Osteoblast (primary cell): ENCODE measurements at places on chromosomes 2 and 18. TPM values are rescaled to one million over a fixed set of nuclear protein-coding genes. Genes with fewer than 3 reads are reported as not detected.

DNA sequence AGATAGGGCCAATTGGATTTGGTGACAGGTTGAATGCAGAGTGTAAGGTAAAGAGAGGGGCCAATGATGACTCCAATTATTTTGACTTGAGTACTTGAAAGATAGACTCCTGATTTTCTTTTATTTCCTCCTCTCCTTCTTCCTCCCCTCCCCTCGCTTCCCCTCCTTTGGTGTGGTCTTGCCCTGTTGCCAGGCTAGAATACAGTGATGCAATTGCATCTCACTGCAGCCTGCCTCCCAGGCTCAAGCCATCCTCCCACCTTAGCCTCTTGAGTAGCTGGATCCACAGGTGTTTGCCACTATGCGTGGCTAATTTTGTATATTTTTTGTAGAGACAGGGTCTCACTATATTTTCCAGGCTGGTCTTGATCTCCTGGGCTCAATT is 2.3 kb downstream of the DGUOK start:
- DNase-seq, result no peak

DNA sequence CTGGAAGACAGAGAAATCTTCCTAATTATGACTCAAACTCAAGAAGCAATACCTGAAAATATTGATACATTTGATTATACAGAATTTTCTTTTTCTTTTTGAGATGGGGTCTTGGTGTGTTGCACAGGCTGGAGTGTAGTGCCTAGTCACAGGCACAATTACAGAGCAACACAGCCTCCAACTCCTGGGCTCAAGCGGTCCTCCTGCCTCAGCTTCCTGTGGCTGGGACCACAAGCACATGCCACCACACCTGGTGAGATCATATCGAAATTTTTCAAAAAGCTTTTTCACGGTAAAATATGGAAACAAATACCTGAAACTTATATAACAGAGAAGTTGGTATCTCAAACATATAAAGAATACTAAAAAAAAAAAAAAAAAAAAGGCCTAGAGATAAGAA is 27.9 kb downstream of the TGFBRAP1 start:
- DNase-seq, result no peak

- DNase-seq, result peak; percentile 69
Measured at GRCh38 chr2:14633461-14634181, 1.1 kb downstream of the LRATD1 start.

DNA sequence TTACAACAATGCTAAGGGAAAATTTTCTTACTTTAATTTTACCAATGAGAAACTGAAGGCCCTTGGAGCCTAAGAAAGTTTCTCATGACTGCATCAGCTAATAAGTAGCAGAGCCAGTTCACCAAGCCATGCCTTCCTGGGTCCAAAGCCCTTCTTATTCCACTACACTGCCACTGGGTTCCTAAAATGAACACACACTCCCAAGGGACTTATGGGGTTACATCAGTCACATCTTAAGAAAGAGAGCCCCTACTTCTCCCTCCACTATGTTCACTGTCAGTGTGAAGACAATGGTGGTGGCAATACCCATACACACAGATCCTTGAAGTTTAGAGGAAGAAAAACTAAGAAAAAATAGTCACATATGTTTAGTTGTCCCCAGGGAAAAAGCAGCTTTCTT is 20.6 kb downstream of the MBD2 start:
- DNase-seq, result no peak

- DNase-seq, result no peak
Measured at GRCh38 chr2:48066000-48066399, 159.7 kb upstream of the FBXO11 start.

DNA sequence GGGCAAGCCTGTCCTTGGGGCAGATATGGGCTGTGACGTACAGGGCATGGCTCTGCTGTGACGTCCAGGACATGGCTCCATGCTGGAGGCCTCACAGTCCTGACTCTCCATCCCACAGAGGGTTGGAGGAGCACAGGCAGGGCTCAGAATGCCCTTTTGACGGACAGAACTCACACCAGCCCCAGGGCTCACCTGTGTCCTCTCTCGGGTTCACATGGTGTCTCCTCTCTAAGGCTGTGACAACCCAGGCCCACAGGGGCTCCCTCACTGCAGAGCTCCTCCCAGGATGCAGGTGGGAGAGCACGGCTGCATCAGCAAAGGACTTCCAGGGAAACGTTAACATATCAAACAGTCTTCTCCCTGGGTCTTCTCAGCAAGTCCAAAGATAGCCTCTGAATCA is 133.8 kb downstream of the EIPR1 start:
- no peak for DNase-seq

GRCh38 chr2:176445956-176446355 is 176.7 kb downstream of the MTX2 start:
- no peak for DNase-seq

GRCh38 chr2:70113359-70114070 is 26.2 kb downstream of the PCBP1 start:
- DNase-seq, result no peak

DNA sequence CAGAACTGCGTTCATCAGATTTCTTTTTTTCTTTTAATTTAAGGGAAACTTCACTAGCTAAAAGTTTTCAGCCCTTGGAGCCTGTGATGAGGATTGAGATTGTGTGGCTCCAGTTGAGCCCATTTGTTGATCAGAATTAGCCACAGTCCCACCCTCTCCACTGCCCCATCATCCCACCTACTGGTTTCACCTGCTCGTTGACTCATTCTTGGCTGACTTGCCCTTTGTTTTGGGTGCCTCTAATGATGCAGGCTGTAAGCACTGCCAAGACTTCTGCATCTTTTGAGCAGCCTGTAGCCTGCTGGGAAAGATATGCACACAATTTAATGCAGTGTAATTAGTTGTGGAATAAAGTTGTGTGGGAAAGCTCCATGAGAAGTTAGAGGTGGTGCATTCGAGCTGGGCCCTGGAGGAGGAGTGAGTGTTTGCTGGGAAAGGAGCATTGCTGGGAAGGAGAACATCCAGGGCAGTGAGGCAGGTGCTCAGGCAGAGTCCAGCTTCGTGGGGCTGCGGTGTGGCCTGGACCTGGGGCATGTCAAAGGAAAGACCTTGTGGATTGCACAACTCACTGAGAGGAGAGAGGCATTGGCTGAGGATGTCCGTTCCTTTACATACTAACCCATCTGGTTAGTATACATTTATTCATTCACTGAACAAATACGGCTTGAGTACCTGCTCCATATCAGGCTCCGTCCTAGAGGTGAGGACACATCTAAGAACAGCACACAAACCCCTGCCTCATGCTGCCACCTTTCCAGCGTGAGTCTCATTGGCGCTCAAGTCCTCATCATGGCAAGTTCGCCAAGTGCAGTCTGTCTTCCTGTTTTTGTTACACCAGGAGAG is 18.2 kb downstream of the ASPRV1 start:
- DNase-seq, result no peak

- no peak for DNase-seq
Measured at GRCh38 chr2:14905571-14905970, 273.1 kb downstream of the LRATD1 start.

- DNase-seq, result peak; percentile 63
Measured at GRCh38 chr2:132521341-132521740, 104.7 kb downstream of the GPR39 start.

DNA sequence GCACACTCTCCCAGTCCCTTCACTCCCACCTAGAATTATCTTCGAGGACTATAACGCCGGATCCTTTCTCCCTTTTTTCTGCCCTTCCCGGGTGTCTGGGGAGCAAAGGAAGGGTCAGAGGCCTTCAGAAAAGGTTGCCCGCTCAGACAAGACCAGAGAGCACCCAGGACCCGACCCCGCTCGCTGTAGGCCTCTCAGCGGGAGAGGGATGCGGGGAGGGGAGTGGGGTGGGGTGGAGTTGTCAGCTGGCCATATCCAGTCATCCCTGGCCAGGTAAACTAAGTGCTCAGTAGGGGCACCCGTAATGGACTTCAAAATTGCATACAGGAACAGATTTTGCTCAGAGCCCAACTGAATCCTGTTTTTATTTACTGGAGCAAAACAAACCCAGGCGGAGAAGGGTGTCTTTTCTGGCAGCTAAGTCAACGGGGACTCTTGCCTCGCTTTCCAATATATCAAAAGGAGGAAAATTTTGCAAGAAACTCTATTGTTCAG is 65.0 kb downstream of the NOL4 start:
- no peak for DNase-seq

DNA sequence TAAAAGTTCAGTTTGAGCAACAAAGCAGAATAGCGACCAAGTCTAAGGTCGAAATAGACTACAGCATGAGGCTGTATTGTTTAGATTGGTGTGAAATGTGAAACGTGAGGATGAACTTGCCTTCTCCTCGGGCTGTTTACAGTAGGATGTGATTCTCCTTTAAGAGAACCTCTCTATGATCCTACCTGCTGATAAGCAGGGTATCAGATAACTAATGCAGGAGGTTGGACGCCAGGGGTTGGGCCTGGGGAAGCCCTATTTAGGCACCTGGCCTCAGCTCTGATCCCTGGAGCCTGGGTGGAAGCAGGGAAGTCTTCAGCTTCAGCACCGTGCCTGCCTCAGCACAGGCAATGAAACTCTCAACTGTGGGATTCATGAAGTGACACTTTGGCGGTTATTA is 11.4 kb downstream of the CRYGD start:
- DNase-seq, result no peak

DNA sequence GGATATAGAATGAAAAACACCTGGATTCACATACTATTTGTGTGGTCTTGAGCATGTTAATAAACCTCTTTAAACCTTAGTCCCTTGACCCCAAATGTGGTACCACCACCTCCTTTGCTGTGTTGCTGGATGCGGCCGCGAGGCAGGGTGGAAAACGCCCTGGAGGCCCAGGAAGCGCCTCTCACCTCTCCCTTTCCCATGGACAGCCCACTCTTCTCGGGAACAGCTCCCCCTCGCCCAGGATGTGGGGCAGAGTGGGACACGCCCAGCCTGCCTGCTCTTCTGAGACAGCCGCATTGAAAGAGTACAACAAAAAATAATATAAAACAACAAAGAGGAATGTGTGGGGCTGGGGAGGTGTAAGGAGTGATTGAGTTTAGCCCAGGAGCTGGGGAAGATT is 549.0 kb upstream of the ID2 start:
- DNase-seq, result no peak

DNA sequence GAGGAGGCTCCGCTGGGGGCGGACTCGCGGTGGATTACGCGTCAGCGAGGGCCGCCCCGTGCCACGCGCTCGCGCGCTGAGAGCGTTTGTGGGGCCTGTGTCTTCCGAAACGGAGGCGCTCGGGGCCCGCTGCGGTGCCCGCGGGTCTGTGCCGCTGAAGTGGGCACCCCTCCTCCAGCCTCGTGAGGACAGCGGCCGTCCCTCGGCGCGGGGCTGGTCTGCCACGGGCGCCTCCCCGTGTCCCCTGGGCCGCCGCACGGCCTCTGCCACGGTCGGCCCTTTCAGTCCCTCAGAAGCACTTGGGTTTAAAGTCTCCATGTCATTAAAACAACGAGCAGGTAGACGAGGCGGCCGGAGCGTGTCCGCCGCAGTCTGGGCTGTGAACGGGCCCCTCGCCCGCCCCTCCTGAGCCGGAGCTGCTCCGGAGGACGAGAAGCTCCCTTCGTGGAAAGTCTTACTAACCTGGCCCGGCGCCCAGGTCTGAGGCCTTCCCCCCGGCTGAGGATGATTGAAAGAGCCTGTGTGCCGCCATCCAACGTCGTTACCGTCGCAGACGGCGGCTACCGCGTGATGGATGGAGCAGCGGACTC is 97.6 kb downstream of the NFATC1 start:
- DNase-seq, result peak; percentile 59

GRCh38 chr2:129469389-129469788 is 510.1 kb upstream of the RAB6C start:
- no peak for DNase-seq

DNA sequence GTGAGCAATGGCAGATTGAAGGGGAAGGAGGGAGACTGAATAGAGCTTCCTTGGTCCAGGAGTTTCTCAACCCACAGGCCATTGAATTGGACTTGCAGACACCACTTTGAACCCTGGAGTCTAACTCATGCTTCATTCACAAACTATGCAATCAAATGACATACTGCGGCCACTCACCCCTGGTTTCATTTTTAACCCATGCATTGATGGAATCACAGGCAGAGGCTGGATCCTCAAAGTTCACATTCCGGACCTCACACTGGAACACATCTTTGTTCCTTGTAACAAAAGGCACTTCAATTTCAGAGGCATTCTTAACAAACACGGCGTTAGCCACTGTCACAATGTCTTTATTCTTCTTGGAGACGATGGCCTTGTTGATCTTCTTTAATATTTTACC is 40.7 kb downstream of the MRPL44 start:
- DNase-seq, result no peak

DNA sequence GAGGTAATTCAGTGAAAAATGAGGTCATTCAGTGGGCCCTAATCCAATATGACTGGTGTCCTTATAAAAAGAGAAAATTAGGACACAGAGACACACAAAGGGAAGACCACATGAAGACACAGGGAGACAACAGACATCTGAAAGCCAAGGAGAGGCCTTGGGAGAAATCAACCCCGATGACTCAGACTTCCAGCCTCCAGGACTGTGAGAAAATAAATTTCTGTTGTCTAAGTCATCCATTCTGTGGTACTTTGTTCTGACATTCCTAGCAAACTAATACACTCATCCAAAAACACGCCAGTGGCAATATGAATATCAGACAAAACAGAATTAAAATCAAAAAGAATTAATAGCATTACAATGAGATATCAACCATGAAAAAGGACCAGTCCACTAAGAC is 303.7 kb downstream of the SS18 start:
- peak; percentile 56 for DNase-seq

- DNase-seq, result no peak
Measured at GRCh38 chr2:191051825-191052778, 38.1 kb upstream of the STAT1 start.

DNA sequence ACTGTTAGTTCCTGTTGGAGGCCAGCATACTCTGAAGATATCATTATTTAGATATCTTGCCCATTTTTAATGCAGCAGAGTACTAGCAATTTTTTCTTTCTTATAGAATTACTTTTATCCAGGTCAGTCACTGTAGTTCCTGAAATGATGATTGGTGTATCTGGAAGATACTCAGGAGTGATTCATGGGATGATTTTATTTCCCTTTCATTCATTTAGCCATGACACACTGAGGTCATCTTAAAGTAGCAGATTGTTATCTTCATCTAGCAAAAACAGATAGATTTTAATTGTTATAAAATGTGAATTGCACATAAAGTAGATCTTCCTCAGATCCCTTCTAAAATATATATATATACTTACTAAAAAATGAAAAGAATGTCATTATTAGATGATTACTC is 109.1 kb downstream of the PIK3C3 start:
- DNase-seq, result no peak

DNA sequence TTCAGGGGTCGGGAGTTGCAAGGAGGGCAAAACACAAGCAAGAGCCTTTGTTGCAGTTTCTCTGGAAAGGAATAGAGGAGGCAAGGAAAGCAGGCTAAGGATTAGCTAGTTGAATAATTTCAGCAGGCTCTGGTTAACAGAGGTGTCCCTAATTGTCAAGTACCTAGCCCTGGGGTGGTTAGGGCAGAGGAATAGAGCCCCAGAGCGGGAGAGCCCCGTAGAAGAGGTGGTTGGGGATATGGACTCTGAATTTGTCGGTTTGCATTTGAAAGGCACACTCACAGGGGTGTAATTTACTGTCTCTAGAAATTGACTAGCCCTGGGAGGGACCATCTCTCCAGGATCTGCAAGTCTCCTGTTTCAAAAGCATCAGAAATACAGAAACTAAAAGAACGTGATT is 1030.2 kb downstream of the TMEM182 start:
- DNase-seq, result no peak

- DNase-seq, result no peak
Measured at GRCh38 chr2:225233234-225233633, 166.3 kb upstream of the NYAP2 start.

Gene DOK6
- total RNA-seq, result 2.7 and 3.6 TPM in 2 replicates

Gene LRRTM1
- 0.29 TPM in 1 of 2 replicates, not detected in the other for total RNA-seq

Gene GNLY
- not detected in 2 replicates for total RNA-seq

Gene ZNF24
- total RNA-seq, result 27.4 and 29.7 TPM in 2 replicates

Gene SULT6B1
- total RNA-seq, result not detected in 2 replicates

Gene SERPINB7
- 0.36 and 0.88 TPM in 2 replicates for total RNA-seq

Gene NEB
- 0.29 and 0.36 TPM in 2 replicates for total RNA-seq
